ENCODE measurements at places on chromosomes 3 and 15.
A peak's percentile ranks its signal among the peaks of the same experiment; 100 is the strongest.

DNA sequence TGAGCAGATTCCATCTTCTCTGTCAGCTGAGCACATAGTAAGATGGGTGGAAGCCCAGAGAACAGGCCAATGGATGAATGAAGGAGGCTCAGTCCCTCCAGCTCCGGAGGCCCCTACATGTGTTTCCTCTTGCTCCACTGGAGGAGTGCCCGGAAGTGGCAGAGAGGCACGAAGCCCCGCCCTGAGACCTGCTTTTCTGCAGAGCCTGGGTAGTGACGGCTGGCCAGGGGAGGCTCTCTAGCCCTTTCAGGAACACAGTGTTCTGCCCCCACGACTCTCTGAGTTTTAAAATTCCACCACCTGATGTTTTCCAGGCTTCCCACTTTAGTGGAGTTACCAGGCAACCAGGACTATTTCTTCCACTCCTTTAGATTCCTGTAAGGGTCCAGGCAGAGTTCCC lies 149.4 kb upstream of the SLC6A11 start:
- DNase-seq, result no peak

DNA sequence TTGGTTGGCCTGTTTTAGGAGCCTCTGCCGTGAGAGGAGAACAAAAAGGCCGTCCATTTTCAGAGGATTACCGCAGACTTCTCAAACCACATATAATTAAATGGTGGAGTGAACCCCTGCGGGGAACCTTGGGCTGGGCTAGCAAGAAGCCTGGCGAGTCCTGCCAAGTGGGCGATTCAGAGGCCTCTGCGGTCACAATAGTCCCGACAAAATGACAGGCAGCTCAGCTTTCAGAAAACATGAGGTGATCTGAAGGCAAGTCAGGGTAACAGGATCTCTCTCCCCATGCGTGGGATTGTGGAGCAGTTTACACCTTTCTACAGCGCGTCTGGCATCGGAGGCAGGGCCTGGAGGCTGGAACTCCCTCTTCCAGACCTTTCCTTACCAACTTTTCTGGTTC lies 134.8 kb downstream of the ASB7 start:
- no peak for DNase-seq

DNA sequence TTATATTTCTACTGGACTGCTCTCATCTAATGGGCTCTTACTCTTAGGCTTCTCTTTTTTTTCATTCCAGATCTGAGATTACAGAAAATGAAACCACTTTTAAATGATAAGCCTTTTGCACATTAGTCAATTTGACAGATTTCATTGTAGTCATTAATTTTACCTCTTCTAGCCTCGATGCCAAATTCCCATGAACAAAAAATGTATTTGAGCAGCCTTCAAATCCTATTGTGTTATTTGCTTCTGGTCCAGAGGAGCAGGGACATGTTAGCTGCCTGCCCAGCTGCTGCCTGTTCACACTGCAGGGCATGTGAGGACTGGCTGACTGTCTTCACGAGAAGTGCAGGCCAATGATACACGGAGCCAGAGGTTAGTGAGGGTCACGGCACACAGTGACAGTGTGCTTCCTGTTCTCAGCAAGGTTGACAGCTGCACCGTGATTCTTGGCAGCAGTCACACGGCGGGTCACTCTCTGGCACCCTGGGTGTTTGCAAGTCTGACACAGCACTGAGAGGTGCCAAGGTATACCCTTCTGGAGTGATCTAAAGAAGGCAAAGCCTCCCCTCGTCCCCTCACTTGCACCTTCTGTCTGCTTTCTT lies 40.8 kb downstream of the KAT2B start:
- peak; percentile 66 for DNase-seq

DNA sequence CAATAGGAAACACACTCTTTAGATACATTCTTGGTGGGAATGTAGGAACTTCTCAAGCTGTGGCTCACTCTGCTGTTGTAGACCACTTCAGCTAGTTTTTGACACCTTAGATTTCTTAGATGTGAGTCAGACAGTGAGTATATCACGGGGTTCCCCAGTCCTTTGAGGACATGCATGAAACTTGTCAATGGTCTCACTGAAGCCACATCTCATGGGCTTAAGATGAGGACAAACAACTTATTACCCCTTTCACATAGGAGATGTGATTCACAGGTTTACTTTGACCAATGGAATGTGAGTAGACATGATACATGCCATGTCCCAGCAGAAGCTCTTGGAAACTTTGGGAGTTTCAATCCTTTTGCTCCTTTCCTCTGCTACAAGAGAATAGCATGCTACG lies 325.5 kb downstream of the CHST2 start:
- DNase-seq, result no peak

DNA sequence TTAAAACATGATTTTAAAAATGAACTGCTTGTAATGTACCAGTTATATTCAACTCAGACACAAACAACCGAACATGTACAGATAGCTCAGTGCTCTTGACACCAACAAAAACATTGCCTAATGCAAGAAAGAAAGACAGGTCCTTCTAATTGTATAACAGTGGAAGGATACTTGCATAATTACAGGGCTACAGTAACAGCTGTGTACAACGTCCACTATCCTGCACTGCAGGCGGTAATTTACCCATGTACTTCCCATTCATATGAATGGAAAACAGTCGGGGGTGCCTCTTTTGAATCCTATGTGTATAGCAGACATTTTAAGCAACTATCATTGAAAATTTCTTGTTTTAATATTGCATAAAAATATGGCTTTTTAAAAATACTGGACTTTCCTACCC lies 41.1 kb upstream of the PLSCR5 start:
- no peak for DNase-seq

- DNase-seq, result no peak
Observed at GRCh38 chr3:162193148-162194095, 696.8 kb downstream of the OTOL1 start.
